ENCODE measurements at places on chromosomes 13 and 19.

DNA sequence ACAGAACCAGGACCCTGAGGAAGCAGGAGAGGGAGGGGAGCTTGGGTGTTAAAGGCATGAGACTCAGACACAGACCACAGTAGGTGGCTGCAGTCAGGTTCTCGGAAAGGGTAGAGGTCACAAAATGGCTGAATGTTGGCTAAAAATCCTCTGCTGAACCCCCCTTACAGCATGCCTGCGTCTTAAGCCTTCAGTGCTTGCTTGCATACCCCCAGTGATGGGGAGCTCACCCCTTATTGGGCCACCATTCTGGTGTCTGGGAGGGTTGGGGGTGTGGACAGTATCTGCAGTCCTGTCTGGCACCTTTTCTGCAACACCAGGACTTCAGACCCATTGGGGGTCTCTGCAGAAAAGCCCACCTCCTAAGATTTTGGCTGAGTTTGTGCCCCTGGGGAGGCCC, 14.2 kb upstream of the B3GNT3 start:
- no peak for DNase-seq

- DNase-seq = no peak
Observed at GRCh38 chr19:1304197-1304924, 18.7 kb downstream of the EFNA2 start.

GRCh38 chr19:42241279-42241678, 1.1 kb downstream of the GSK3A start:
- no peak for DNase-seq

DNA sequence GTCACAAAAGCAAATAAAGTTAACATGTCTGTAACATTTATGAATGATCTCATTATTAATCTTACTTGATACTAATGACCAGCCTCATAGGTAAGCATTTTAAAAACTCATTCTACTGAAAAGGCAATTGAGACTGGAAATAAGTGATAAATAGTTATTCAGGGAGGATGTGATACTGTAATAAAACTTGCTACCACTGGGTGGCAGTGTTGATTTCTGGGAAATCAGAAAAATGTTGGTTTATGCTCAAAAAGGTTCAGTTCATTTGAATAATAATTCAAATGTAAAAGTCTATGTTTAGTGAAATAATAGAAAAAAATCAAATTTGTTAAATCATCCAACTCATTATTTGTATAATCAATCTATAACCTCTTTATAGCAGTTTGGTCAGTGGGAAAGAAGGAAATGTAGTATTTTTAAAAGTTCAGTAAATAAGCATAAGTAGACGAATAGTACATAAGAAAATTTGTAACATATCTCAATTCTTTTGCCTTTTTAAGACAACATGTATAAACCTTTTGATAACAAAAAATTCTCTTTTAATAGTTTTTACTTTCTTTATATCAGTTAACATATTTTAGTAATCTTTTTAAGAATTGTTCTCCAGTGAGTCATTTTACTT, 9.6 kb downstream of the ABHD13 start:
- no peak for DNase-seq

DNA sequence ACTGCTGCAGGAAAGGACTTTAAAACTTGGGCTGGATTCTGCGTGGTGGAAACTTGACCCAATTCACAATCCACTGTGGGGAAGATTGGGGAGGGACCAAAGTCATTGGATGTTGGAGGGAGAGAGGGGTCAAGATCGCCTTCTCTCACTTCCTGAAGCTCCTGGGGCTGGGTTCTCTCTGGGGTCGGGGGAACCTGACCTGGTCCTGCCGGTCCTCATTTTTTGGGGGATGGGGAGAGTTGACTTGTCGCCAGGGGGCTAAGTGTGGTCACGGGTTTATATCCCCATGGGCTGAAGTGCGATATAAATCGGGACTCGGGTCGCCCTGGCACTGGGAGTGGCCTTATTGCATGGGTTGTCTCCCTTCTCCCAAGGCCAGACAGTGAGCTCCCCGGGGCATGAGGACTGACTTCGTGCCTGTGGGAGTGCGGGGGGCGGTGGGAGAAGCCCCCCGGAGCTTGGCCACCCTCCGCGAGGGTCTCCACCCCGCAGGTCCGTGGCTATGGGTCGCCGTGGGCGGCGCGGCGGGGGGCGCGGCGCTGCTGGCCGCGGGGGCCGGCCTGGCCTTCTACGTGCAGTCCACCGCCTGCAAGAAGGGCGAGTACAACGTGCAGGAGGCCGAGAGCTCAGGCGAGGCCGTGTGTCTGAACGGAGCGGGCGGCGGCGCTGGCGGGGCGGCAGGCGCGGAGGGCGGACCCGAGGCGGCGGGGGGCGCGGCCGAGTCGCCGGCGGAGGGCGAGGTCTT, 6.3 kb downstream of the ICAM5 start:
- no peak for DNase-seq

DNA sequence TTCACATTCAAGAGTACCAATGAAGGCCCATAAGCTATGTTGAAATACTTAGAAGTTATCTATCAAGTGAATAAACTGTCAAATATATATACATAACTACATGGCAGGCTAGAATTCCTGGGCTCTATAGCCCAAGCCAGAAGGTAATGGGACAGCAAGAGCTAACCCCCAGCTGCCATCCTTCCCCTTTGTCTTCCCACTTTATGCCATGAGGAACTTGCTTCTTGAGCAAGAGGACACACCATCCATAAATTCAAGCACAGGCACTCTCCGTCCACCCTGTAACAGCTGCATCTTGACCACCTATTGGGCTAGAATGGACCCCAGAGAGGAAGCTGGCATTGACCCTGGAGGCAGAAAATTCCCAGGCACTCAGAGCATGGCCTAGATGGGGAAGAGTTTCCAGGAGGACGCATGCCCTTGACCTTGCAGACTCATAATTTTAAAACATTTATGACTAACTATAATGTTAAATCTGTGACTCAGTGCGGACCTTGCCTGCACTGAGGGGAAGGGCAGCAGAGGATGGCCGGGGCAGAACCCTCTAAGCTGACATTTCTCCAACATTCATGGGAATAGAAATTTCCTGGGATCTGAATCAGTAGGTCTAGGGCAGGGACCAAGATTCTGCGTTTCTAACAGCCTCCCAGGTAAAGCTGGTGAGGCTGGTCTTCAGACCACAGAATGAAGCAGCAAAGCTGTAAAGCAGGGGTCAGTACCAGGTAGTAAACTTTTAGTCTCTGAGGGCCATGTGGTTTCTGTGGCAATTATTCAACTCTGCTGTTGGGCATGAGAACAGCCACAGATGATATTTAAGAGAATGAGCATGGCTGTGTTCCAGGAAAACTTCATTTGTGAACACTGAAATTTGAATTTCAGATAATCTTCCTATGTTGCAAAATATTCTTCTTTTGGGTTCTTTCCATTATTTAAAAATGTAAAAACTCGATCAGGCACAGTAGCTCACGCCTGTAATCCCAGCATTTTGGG, 71.4 kb upstream of the CLDN10 start:
- DNase-seq = no peak
